ENCODE measurements at places on chromosomes 1 and 21. TPM values are rescaled to one million over a fixed set of nuclear protein-coding genes. Genes with fewer than 3 reads are reported as not detected.

The TBX19 gene
- polyA plus RNA-seq = 4.1 TPM

The GBP5 gene
- 0.28 TPM for polyA plus RNA-seq

- DNase-seq = no peak
Measured at GRCh38 chr1:151267760-151268159, 13.2 kb downstream of the PSMD4 start.

GRCh38 chr1:183694066-183694465 is 41.0 kb upstream of the APOBEC4 start:
- no peak for DNase-seq

DNA sequence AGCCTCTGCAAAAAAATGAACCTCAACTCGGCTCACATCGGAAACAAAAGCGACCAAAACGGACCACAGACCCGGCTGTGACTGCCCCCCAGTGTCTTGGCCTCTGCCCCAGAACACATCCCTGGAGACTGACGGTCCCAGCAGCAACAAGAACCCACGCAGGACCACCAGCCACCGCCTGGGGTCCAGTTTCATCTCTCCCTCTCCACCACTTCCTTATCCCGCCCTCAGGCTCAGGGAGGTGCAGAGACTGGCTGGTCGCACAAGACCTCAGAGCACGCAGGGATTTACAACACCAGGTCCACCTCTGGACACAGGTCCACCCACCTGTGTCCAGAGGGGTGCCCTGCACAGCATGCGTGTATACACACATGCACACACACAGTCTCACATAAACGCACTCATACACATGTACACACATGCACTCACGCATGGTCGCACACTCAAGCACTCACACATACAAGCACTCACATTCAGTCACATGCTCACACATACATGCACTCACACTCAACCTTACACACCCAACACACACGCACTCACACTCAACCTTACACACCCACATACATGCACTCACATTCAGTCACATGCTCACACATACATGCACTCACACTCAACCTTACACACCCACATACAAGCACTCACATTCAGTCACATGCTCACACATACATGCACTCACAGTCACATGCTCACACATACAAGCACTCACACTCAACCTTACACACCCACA is 18.6 kb upstream of the TMEM52 start:
- DNase-seq = no peak

DNA sequence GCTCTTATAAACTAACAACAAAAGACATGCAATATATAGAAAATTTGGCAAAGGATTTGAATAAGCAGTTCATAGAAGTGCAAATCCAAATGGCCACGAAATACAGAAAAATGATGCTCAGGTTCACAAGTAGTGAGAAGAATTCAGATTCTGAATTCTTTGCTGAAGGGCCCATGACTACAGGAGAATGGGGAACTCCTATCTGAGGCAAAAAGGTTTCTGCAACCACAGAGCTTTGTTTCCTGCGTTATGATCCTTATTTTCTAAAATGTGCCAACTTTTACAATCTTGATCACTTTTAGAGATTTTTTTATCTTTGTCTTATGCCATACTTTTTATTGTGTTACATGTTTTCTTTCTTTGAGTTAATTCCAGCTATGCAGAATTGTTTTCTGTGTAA is 91.3 kb downstream of the ITSN1 start:
- no peak for DNase-seq

Measured in left kidney (tissue), 8 donors.